Kidney tubule cell (primary cell): ENCODE measurements at places on chromosomes 2 and 18.

DNA sequence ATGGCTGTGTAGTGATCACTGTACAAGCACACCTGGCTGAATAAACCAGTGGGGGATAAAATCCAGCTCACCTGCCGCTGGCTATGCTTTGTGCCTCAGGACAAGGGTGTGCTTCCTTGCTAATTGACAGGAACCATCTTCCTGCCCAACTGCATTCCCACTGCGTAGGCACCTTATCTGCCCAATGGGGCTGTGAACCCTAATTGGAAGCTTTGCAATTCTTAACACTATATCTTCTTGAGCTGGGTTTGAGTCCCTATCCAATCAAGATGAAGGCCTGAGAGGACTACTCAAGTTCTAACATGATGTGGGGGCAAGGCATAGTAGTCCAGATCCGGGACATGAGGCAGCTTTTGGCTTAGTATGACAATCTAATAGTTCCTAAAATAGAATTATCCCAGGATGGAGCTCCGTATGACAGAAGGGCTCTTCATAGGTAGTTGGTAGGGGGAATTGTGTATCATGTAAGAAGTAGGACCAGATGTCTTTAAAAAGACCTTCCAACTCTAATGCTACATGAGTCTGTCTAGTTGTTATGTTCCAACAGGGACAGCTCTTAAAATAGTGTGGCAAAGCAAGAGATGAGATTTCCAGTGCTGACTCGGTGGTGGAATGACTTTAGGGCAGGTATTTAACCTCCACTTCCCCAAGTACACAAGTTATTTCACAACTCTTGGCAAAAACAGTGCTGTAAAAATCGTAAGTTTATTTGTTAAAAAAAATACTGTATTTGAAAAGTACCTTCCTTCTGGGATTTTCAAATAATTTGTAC is 2.3 kb upstream of the TMEM150A start:
- no peak for DNase-seq

GRCh38 chr2:166135849-166136258 is 8.0 kb upstream of the SCN1A start:
- no peak for DNase-seq

DNA sequence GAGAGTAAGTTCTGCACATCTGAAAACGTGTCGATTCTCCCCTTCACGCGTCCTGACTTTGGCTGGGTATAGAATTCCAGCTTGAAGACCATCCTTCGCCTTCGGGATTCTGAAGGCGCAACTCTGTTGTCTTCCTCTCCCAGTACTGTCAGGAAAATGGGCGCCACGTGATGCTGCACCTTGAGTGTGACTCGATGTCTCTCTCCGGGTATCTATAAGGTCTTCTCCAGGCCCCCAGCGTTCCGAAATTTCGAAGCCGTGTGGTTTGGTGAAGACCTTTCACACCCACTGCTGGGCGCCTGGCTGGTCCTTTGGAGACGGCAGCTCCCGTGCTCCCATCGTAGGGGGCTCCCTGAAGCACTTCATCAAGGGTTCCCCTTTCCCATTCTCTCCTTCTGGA is 203.7 kb downstream of the HDAC4 start:
- DNase-seq: no peak

DNA sequence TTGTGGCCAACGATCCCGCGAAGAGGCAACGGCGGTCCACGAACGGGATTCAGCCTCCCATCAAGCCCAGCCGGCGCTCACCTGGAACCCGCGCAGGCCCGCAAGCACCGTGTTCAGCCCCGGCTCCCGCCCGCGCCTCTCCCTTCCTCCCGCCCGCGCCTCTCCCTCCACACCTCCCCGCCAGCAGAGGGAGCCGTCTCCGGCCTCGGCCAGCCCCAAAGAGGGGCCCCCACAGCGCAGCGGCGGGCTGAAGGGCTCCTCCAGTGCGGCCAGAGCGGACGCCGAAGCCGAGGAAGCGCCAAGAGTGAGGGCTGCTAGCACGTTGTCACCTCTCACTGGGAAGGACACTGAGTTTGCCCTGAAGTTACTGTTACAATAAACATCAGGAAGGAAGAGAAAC is 55.3 kb upstream of the LAPTM4A start:
- no peak for DNase-seq

DNA sequence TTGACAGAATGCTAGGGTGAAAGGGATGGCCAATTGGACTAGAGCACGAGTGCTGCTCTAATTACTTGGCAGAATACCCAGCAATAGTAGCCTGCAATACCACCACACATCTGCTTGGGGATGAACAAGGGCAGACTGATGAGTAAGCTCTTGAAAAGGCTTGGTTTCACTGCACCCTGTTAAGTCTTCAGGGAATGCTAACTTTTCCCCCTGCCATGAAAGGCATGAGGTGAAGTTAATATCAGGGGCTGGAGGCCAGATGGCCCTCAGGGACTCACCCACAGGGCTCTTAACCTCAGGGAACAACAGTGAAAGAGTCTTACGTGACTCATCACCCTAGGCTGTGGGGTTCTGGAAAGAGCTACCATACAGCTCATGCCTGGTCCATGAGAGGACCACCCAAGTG is 51.7 kb upstream of the MYL1 start:
- DNase-seq: peak; percentile 10

DNA sequence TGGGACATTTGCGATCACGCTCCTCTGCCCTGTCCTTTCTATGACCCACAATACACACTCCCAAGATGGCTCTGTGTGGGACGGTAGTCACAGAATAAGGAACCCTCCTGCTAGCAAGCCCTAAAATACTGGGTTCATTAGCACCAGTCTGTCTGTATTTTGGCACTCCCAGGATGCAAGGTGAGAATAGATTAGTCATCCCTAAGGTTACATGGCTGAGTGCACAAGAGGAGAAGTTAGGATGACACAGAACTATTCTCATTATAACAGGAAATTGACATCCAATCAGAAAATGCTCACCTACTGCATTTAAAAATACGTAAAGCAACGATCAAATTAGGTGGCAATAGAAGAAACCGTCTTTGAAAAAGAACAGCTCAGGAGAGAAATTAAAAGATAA is 590.2 kb downstream of the EPHA4 start:
- peak; percentile 72 for DNase-seq

- DNase-seq: peak; percentile 71
Measured at GRCh38 chr2:230902180-230902899, 22.7 kb downstream of the GPR55 start.

DNA sequence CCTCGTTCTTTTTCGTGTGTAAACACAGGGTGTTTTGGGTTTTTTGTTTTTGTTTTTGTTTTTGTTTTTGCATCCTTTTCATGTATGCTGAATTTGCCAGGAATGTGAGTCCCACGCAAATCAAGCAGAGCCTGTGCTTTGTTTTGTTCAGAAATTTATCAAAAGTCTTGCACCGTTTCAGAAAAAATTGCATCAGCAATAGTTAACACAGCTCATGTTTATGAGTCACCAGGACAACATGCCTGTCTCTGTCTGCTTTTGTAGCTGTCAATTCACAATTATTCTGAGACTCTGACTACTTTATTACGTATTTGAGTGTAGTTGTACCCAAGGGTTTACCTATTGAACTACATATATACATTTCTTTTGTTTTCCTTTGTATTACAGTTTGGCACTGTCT is 38.3 kb downstream of the MRPL44 start:
- DNase-seq: peak; percentile 48

GRCh38 chr2:6352247-6352646 is 513.5 kb downstream of the CMPK2 start:
- no peak for DNase-seq
